ENCODE measurements at places on chromosomes 12 and 14. TPM values are rescaled to one million over a fixed set of nuclear protein-coding genes. Genes with fewer than 3 reads are reported as not detected.

- DNase-seq: no peak
Measured at GRCh38 chr14:61109288-61109687, 128.2 kb downstream of the SLC38A6 start.

DNA sequence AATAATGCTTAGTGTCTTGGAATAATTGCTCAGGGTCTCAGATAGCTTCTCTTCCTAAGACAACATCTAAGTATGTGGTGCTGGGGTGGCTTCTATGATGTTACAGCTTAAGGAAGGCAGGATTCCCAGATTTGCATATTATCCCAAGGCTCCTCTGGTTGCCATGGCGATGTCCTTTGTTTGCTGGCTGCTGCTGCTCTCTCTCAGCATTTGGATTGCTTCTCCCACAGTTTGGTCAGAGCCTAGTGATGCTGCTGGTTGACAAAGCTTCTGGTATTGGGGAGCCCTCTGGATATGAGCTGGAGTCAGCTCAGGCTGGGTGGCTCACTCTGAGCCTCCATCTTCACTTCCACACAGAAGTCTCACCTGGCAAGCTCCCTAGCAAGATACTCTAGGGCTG is 56.4 kb upstream of the FBXO33 start:
- no peak for DNase-seq

DNA sequence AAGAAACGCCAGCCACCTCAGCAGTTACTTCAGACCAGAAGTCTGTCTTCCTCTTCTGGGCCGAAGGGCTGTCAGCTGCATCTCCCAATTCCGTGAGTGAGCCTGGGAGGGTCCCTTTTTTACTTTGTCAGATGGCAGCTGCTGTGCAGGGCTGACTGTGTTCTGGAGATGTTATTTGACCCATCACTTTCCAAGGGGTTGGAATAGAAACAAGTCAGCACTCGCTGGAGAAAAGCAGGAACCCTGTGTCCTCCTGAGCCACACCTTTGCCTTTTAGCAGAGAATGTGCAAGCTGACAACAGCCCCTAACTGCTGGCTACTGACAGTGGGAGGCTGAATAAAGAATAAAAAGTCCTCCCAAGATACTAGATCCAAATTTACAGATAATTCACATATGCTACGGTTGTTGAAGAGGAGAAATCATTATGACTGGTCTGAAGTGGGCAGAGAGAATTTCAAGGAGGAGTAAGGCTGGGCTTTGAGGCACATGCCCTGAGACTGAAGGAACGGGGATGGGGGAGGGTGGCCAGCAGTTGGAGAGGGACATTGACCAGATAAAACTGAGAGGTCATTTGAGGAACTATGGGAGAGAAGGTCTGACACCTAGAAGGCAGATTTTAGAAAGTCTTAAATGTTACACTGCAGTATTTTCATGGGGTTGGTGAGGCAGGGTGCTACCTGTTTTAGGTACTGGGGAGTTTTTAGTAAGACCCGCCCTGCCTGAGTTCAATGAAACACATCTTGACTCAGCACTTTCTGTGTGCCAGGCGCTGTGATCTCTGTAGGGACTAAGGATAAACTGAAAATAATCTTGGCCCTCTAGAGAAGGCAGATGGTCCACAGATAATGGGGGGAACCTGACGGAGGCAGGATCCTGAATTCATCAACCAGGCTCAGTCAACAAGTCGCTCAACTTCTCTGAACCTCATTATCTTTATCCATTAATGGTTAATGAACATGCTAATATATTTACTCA is 27.4 kb downstream of the FAM234B start:
- no peak for DNase-seq

The DACT1 gene
- 7.5 TPM for total RNA-seq

The CLEC1B gene
- total RNA-seq: not detected

DNA sequence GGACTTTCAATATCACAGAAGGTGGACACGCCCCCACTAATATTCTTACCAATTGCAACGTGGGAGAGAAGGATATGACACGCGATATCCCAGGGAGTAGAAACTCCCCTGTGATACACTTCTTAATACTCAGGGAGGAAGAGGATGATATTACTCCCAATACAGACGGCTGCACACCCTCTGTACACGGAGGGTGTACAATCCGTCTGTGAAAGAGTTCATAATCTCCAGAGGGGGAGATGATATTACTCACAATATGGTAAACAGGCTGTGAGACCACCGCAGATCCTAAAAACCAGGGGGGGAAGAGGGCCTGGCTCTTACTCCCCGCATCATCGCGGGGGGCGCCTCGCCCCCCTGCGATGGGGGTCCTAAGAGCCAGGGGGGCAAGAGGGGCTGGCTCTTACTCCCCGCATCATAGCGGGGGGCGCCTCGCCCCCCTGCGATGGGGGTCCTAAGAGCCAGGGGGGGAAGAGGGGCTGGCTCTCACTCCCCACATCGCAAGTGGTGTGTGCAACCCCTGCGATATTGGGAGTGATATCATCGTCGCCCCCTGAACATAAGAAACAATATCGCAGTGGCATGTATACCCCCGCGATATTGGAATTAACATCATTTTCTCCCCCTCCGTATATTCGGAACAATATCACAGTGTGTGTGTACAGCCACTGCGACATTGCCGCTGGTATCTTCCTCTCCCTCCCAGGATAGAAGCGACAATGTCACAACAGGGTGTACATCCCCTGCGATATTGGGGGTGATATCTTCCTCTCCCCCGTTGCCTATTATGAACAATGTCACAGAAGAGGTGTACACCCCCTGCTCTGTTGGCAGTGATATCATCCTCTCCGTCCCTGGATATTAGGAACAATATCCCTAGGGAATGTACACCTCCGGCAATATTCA is 8.9 kb upstream of the CLEC6A start:
- DNase-seq: no peak

The NXPH4 gene
- 0.66 TPM for total RNA-seq

The KCNK13 gene
- 0.27 TPM for total RNA-seq

GRCh38 chr12:45446013-45446412 is 230.1 kb downstream of the ANO6 start:
- DNase-seq: no peak

The TAS2R7 gene
- total RNA-seq: not detected

All from naive thymus-derived CD4-positive, alpha-beta T cell (primary cell).